ENCODE measurements at places on chromosomes 2 and 18. TPM values are rescaled to one million over a fixed set of nuclear protein-coding genes. Genes with fewer than 3 reads are reported as not detected.

Gene SERPINB5
- total RNA-seq, result not detected

Gene PRKAG3
- 49.9 TPM for total RNA-seq

Gene GAREM2
- total RNA-seq, result 1.2 TPM

Gene ALLC
- total RNA-seq, result not detected

Gene MEIS1
- 3.2 TPM for total RNA-seq

Gene KYNU
- 1.8 TPM for total RNA-seq

Gene ADCYAP1
- total RNA-seq, result not detected

Gene FBXO15
- 0.91 TPM for total RNA-seq

Gene AQP4
- not detected for total RNA-seq

Gene TUBB6
- total RNA-seq, result 1,598 TPM

Gene MC2R
- not detected for total RNA-seq

Gene ABCA12
- total RNA-seq, result 0.05 TPM

Gene PROKR1
- total RNA-seq, result not detected

Gene CROCC2
- total RNA-seq, result 0.05 TPM

Gene SCG2
- total RNA-seq, result 81.7 TPM

Gene EML6
- total RNA-seq, result 3.5 TPM

Gene CNDP1
- not detected for total RNA-seq

Gene TMEM247
- total RNA-seq, result not detected

Gene SCN2A
- 0.56 TPM for total RNA-seq

Gene CERS6
- total RNA-seq, result 38.0 TPM

Gene TSGA10
- 5.9 TPM for total RNA-seq

Gene GREB1
- total RNA-seq, result 0.52 TPM
